IMR-90 (cell line): ENCODE measurements at places on chromosomes 5 and 9. TPM values are rescaled to one million over a fixed set of nuclear protein-coding genes. Genes with fewer than 3 reads are reported as not detected.
A peak's percentile ranks its signal among the peaks of the same experiment; 100 is the strongest.

GRCh38 chr5:132103332-132103951 is 29.9 kb downstream of the CSF2 start:
- DNase-seq, result peak; percentile 96

DNA sequence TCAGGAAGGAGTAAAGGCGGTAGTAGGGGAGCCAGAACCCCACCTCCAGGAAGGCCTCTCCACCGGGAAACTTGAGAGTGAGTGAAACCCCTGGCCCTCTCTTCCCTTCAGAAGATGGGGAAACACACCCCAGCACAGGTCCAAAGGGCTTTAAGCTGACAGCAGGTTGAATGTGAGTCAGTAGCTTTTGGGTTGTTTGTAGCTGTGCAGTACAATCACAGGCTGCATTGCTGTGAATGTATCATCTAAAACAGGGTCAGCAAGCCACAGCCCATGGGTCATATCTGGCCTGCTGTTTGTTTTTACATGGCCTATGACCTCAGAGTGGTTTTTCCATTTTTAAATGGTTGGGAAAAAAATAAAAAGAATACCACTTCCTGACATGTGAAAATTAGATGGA is 10.0 kb downstream of the OTULINL start:
- DNase-seq, result peak; percentile 15

DNA sequence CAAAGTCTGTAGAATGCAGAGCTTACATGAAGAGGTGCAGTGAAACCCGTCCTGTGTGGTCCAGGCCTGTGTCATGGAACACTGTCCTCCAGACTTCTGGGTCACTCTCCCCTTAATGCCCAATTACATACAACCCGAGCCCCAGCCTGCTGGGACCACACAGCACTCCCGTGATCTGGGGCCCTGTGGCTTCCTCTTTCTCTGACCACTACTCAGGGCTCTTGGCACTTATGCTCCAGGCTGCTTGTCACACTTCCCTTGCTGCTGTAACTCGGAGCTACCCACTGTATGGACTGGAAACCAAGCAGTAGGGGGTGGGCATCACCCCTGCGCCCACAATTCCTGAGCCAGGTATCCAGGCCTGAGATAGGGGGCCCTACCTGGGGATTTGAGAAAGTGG is 10.3 kb upstream of the IL3 start:
- DNase-seq, result no peak

GRCh38 chr5:177610131-177610769 is 10.3 kb downstream of the B4GALT7 start:
- no peak for DNase-seq

DNA sequence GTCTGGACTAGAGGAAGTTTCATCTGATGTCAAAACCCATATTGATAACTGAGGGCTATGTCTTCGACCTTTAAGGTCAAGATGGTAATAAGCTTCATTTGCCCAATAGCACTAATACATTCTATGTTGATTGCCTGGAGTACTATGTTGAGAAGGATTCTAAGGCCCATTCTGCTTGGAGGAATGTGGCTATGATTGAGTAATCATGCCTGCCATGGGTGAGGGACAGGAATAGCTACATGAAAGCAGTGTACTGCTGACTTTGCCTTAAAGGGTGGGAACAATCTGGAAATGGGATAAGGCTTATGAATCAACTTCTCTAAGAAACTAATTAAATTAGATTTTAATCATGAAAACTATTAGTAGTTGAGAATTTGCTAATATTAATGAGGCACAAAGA is 13.6 kb downstream of the NNT start:
- DNase-seq, result peak; percentile 50

DNA sequence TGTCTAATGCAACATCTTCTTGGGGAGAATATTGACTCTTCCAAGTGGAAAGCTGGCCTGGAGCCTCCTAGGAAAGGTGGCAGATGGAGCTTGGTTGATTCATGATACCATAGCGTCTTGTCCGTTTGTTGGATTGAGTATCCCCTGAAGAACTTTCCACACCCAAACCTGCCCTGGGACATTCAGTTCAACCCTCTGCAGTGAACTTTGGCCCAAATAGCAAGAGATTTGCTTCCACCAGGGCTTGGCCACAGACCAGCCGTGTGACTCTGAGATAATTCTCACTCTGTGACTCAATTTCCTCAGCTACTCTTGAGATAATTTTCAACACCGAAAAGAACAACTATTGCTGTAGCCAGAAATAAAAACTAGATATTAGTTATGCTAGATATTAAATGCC is 108.0 kb upstream of the RAD23B start:
- DNase-seq, result no peak

DNA sequence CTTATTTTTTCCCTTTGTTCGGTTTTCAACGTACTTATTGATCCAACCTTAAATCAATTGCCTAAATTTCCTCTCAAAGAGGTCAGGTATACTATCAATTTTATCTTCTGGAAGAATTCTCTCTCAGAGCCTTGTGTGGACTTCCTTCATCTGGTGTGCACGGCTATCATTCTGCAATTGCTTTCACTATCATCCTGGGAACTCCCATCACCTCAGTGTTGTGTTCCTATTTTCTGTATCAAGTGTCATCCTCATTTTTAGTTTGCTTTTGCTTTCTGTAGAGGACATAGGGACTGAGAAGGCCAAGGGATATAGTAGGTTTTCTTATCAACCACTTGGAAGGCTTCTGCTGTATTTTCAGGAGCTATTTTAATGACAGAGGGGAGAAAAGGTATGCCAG is 11.3 kb downstream of the STOM start:
- no peak for DNase-seq

GRCh38 chr5:41871852-41872251 is 1.6 kb upstream of the OXCT1 start:
- peak; percentile 33 for DNase-seq

Gene TMEM215
- total RNA-seq, result not detected in 2 replicates

Gene FOXI1
- not detected in 2 replicates for total RNA-seq

Gene NREP
- 178 and 234 TPM in 2 replicates for total RNA-seq
